ENCODE measurements at places on chromosomes 3 and 15.

DNA sequence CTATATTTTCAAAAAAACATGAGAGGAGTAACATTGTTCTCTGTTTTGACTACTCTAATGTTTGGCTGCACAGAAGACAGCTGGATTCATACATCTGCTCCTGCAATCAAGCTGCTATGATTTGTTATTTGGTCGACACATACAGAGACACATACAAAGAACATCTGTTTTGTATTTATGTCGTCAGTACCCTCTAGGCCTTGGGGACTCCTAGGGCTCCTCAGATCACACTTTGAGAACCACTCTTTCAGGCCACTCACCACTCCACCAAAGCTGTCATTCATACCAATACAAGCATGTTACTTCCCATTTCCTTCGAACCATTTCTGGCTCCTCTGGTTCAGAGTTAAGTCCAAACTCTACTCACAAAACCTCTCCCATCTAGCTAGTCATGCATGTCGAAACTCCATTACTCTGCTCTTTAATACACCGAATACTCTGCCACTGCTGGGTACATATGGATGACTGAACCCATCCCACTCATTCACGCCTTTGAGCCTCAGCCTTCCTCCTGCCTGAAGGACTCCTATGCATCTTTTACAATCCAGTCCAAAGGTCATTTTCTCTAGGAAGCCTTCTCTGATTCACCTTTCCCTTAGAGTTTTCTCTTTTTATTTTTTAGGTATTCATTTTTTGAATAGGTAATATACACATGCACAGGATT is 102.9 kb upstream of the ARHGEF3 start:
- peak; percentile 59 for DNase-seq

GRCh38 chr15:85551221-85551832 is 170.9 kb downstream of the AKAP13 start:
- peak; percentile 36 for DNase-seq

DNA sequence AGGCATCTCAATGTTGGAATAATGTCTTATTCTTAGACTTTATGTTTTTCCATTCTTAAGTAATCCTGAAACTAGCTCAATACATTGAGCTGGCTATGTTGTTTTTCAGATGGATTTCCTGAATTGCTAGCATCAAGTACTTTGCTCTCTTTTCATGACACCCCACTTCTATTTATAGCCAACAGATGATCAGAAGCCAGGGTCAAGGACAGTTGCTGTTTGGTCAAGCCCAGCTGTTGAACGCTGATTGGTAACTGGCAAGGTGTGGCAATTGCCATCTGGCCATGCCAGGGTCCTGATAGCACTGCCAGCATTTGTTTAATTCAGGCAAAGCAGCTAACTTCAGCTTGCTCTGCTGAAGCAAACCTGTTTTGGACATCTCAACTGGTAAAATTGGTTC is 46.2 kb upstream of the PLCL2 start:
- DNase-seq = no peak

DNA sequence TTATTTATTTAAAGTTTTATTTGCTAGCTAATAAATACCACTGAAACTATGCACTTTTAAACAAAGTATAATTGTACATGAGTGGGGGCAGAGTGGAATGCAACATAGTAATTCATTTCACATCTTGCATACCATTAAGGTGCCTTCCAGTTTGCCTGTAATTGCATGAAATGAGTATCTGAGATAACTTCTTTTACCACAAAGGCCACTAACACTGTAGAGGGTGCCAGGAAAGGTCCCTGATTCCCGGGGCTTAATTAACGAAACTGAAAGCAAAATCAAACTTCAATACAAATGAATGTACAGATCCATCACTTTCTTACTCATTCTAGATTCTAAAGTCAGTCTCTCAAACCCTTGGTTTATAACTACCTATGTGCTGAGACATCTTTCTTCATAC is 2.1 kb downstream of the CD47 start:
- DNase-seq = peak; percentile 19

DNA sequence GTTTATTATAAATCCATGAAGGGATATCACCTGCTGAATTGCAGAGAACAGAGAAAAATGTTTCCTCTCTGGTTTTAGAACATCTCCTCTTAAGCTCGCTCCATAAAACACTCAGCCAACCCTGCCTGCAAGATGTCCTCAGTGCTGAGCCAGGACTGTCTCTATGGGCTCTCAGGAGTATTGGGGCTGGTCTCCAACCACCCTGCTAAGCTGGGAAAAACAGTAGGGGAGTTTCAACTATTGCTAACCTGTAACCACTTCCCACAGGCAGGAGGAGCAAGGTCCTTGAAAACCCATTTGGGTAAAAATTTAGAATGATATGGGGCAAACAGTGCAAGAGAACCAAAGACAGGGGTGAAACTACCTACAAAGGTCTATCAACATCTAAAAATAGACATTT is 34.3 kb downstream of the MYO1E start:
- no peak for DNase-seq

- peak; percentile 68 for DNase-seq
Measured at GRCh38 chr3:38004415-38005075, 14.0 kb downstream of the VILL start.

Data from inflammatory macrophage (primary cell).